NCI-H1105 (cell line): ENCODE measurements at places on chromosomes 16 and 17.

- DNase-seq, result no peak
Observed at GRCh38 chr17:38508954-38509771, 80.9 kb downstream of the ARHGAP23 start.

DNA sequence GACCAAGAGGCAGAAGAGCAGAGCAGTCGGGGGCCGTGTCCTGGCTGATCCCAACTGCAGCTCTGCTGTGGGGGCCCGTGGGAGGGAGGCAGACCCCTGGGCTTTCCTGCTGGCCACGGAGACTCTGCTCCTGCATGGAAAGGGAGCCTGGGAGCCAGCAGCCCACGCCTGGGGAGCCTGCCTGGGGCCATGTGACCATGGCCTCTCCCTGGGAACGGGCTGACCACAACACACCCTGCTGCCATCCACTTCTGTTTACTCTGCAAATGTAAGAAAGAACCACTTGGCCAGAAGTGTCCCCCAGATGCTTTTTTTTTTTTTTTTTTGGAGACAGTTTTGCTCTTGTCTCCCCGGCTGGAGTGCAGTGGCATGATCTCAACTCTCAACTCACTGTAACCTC, 2.0 kb upstream of the TEDC2 start:
- DNase-seq, result no peak

GRCh38 chr17:33125552-33125950, 133.9 kb downstream of the SPACA3 start:
- DNase-seq, result no peak

DNA sequence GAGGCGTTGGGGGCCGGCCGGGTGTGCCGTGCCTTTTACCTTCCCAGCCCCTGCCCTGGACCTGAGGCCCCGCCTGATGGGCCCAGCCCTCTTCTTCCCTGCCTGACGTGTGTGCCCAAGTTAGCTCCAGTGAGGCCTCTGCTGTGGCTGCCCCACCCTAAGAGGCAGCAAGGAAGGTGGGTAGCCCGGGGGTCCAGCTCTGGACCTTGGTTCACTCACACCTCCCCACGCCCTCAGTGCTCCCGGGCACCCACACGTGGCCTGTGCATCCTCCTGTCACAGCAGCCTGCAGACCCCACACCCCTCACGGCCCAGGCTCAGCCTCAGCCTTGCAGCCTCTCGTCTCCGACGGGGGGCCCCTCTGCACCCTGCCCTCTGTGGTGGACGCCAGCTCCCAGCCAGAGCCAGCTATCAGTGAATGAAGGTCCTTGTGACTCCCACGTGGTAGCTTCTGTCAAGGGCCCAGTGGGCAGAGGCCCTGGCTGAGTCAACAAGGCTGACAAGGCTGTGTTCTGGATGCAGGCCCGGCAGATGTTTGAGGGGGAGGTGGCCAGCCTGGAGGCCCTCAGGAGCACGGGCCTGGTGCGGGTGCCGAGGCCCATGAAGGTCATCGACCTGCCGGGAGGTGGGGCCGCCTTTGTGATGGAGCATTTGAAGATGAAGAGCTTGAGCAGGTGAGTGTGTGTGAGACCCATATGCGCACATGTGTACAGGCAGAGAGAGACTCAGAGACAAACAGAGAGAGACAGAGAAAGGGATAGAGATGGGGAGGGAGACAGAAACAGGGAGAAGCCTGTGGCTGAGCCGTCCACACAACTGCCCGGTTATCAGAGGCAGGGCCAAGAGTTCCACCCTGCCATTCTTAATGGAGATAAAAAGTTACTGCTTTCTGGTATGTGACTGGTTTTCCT, 2.8 kb downstream of the FN3K start:
- DNase-seq, result no peak

GRCh38 chr16:49213594-49213993, 68.0 kb downstream of the CBLN1 start:
- DNase-seq, result no peak

DNA sequence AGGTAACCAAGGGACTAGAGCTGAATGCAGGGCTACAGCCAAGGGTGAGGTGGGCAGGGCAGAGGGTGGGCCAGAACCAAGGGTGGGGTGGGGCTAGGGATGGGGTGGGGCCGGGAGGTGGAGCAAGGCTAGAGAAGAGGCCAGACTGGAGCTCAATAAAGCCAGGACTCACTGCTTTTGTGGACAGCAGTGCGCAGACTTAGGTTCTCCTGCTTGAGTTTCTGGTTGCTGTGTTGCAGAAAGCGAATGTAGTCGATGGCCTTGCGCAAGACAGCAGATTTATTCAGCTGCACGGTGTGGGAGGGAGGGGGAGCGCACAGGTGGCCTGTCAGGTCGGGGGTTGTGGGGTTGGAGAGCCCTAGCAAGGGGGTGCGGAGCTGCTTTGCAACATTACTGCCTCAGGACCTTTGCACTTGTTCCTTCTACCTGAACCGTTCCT, 18.7 kb downstream of the SREBF1 start:
- no peak for DNase-seq

DNA sequence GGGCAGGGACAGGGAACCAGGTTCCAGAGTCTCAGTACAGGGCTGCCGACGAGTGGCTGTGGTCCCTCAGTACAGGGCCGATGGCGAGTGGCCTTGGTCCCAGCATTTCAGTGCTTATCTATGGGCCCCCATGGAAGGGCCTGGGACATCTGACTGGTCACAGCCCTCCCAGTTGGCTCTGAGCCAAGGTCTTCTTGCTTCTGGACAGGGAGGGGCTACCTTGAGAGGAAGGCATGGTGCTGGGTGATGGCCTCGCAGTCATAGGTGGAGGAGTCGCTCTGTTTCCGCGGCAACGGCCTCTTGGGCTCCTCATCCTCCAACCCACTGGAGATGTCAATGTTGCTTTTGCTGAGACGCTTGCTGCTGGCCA, 32.5 kb downstream of the PIMREG start:
- no peak for DNase-seq

DNA sequence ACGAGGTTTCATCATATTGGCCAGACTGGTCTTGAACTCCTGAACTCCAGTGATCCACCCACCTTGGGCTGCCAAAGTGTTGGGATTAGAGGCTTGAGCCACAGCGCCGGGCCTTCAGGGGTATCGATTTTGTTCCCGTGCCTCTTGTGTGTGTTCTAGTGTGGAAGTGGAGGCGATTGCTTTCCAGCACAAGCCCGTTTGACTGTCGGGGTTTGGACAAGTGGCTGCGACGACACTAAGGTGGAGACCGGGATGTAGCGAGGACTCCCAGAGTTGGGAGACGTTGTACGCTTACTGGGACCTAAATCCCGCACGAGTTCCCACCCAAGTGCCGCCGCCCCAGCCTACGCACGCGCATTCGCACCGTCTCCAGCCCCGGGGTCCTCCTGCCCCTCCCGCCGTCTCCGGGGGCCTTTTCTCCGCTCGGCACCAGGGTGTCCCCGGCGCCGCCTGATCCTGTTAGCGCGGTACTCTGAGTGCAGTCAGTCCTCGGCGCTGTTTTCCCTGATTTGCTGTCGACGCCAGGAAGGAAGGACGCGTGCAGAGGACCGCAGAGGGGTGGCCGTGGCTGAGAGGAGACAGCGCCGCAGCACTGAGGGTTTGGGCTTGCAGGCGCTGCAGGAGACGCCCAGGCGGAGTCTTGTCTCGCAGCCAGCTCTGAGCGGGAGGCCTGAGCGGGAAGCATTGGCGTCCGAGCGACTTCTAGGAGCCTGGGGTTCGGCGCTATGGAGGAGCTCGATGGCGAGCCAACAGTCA, at the start of gene NUP85:
Gene NUP85, plus strand, starts transcription at position 643 of the 756 bp plus-strand sequence. Its CDS starts 83 bp downstream, at position 726.
- DNase-seq, result peak; percentile 87

DNA sequence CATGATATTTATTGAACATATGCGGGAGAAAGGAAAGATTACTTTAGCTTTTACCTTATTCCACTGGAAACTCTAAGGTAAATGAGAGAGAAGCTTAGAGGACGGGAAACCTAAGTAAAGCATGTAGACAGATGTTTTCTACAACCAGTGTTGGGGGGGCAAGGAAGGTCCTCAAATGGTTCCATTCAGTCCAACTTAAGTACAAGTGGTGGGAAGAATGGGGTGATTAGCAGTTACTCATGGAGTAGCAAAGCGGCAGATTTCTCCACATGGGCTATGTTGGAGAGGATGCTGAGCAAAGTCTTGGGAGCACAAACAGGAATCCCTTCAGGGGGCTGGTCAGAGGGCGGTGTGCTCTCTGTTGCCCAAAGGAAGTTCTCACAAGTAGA, 78.6 kb downstream of the YPEL2 start:
- DNase-seq, result no peak

DNA sequence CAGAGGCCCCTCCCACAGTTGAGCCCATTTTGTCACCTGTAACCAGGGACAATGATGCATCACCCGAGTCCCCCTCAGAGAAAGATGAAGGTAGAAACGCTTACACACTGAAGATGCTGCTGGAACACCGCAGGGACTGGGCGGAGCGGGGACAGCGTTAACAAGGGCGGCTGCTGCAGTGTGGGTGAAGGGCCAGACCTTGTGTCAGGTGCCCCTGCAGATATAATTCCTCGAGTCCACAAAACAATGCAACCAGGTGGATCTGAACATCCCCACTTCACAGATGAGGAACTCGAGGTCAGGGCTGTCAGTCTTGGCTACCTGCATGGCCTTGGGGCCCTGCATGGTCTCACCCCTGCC, 6.3 kb upstream of the MAPK7 start:
- no peak for DNase-seq

GRCh38 chr17:56893503-56893902, 20.3 kb downstream of the TRIM25 start:
- no peak for DNase-seq

GRCh38 chr17:68346448-68346847, 55.2 kb downstream of the ARSG start:
- no peak for DNase-seq

DNA sequence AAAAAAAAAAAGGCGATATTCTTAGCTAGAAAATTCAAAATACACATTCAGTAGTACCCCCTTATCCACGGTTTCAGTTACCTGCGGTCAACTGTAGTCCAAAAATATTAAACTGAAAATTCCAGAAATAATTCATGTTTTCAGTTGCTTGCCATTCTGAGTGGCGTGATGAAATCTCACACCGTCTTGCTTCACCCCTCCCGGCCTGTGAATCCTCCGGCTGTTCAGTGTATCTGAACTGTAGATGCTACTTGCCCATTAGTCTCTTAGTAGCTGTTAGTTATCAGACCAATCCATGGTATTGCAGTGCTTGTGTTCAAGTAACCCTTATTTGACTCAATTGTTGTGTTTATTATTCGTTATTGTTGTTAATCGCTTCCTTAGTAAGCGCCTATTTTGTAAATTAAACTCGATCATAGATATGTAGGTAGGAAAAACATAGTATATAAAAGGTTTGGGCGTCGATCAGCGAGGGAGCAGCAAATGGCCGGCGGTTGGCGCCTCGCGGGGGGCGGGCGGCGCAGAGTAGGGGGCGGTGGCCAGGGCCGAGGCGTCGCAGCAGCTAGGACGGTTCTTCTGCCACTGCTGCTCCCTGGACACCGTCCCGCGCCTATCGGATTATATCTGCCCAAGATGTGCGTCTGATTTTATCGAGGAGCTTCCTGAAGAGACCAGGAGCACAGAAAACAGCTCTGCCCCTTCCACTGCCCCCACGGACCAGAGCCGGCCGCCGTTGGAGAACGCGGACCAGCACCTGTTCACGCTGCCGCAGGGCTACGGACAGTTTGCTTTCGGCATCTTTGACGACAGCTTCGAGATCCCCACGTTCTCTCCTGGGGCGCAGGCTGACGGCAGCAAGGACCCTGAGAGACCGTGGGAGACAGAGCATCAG, 39.8 kb upstream of the AKAP1 start:
- no peak for DNase-seq

GRCh38 chr16:71846431-71846830, 655 bp downstream of the ATXN1L start:
- DNase-seq, result no peak

- peak; percentile 64 for DNase-seq
Observed at GRCh38 chr16:83781-84615, 6.0 kb downstream of the MPG start.

DNA sequence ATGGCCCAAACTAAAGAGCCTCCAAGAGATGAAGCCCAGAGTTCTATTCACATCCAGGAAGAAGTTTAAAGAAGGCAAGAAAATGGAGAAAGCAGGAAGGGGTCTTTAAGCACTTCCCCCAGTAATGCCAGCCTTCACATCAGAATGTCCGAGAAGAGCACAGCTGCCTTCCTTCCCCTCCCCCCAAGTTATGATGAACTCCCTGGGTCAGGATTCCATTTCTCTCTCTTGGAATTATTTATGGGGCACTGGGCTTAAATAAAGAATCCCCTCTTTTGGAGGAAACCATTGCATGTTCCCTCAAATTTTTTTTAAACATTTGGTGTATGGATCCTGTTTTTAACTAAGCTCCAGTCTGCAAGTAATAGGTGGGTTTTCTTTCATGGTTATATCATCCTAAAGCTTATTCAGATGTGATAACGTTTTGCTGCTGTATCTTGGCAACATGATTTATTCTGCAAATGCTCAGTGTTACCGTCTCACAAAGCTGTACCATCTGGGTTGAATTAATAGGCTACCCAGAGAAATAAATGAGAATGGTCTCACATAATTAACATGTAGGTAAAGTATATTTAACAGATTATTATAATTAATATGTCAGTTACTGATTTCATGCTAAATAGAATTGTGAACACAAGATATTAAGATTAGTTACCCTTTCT, 160.9 kb upstream of the TOX3 start:
- DNase-seq, result no peak

DNA sequence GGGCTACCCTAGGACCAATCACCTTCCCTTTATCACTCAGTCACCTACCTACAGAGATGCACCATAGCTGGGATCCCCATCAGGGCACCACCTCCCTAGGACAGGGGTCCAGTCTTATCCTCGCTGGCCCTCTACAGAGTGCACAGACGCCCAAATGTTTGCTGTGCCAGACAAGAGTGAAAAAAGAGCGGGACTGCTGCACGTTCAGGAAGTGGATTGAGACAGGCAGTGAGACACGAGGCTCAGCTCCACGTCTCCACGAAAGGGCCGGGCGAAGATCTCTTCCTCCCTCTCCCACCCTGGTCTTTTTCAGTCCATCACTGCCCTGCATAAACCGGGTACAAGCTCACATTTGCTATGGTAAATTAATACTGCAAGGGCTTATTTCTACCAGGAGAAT, 95.5 kb downstream of the ZFHX3 start:
- DNase-seq, result no peak

GRCh38 chr16:55453909-55454308, 25.1 kb upstream of the MMP2 start:
- DNase-seq, result no peak

DNA sequence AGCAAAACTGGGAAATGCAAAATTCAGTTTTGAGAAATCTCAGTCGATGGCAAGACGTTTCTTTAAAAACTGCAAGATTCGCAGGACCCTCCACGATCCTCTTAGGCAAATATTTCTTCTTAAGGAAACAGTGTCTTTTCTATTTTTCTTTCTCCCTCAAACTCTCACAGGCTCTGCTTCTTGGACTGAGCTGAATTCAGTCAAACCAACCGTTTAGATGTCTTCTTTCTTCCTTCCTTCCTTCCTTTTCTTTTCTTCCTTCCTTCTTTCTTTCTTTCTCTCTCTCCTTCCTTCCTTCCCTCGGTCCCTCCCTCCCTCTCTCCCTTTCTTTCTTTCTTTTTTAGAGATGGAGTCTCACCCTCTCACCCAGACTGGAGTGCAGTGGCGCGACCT, 67.2 kb upstream of the AXIN2 start:
- DNase-seq, result no peak

DNA sequence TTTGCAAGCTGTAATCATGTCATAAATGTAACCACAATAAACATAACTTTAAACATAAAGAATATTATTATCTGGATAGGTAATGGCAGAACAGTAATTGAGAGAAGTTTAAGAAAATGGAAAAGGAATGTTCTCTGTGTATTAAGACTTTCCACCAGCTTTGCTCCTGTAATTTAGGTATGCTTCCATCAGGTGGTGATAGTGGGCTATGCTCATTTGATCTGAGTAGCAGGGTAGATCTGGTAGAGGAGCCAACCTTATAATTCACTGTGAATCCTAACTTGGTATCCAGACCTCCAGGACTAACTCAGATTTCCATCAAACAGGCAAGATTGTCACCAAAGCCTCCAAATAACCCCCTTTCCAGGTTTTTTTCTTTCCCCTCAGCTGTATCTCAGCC, 137.9 kb upstream of the ZKSCAN2 start:
- DNase-seq, result no peak
